ENCODE measurements at places on chromosomes 4 and X. TPM values are rescaled to one million over a fixed set of nuclear protein-coding genes. Genes with fewer than 3 reads are reported as not detected.

Gene SSX2B
- not detected for total RNA-seq

Gene TRAPPC2
- total RNA-seq, result 8.2 TPM

Gene ITM2A
- total RNA-seq, result 63.6 TPM

Gene TRIM60
- not detected for total RNA-seq

Gene FHDC1
- 2.0 TPM for total RNA-seq

Gene GPR50
- total RNA-seq, result not detected

Gene KLKB1
- 0.33 TPM for total RNA-seq

Gene PLCXD1
- total RNA-seq, result 15.5 TPM

Gene PTTG2
- not detected for total RNA-seq

Gene HHIP
- total RNA-seq, result under 0.01 TPM

Gene SMIM10L2A
- total RNA-seq, result 1.3 TPM

Gene PNMA6E
- not detected for total RNA-seq

Gene HPSE
- total RNA-seq, result 1.3 TPM

Gene BTK
- total RNA-seq, result 19.7 TPM

Gene MOB1B
- 15.1 TPM for total RNA-seq

Gene MCUB
- total RNA-seq, result 16.4 TPM

Gene TCEAL3
- 52.4 TPM for total RNA-seq

Gene TREX2
- 1.9 TPM for total RNA-seq

Gene STAP1
- total RNA-seq, result not detected

Gene ARR3
- total RNA-seq, result not detected

Gene ARHGAP36
- 119 TPM for total RNA-seq

Gene SSX1
- not detected for total RNA-seq

Gene FAM114A1
- 109 TPM for total RNA-seq

Gene RAB40AL
- 2.0 TPM for total RNA-seq

Gene GSX2
- total RNA-seq, result not detected
